ENCODE measurements at places on chromosomes 16 and 17. TPM values are rescaled to one million over a fixed set of nuclear protein-coding genes. Genes with fewer than 3 reads are reported as not detected.

DNA sequence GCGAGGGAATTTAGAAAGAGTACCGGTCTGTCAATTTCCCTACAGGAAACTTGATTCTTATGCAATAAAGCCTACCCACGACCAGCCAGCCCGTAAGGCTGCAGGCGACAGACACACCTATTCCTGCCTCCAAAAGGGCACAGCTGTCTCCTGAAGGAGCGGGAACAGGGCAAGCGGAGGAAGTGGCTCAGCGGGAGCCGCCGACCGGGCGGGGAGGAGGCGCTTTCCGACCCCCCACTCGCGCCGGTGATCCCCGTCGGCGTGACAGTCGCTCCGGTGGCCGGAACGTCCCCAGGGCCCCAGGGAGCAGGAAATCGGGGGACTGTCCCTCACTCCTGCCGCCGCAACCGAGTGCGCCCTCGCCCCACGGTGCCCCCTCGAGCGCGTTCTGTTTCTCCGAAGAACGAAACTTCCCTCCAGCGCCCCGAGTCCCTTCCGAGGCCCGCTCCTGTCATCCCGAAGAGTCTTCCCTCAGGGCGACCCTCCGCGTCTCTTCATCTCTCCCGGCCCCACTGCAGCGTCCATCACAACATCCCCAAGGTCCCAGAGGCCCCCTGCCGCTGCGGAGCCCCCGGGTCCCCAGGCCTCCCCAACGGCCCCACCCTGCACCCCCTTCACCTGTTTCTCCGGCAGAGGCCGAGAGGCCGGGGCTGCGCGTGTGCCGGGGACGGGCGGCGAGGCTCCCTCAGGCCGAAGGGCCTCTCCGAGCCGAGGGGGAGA, 421 bp downstream of the STAT3 start:
- H3K36me3 ChIP-seq = 0 out of 2 replicates have a peak, but pooled peaks cover 3% of the 10 kb centered on the region
- peak overlapping the region; percentile 72 for H3K4me3 ChIP-seq
- peak overlapping the region; percentile 60 for H3K27ac ChIP-seq
- DNase-seq = peak; percentile 61
- H3K27me3 ChIP-seq = no peaks in the 10 kb centered on the region

DNA sequence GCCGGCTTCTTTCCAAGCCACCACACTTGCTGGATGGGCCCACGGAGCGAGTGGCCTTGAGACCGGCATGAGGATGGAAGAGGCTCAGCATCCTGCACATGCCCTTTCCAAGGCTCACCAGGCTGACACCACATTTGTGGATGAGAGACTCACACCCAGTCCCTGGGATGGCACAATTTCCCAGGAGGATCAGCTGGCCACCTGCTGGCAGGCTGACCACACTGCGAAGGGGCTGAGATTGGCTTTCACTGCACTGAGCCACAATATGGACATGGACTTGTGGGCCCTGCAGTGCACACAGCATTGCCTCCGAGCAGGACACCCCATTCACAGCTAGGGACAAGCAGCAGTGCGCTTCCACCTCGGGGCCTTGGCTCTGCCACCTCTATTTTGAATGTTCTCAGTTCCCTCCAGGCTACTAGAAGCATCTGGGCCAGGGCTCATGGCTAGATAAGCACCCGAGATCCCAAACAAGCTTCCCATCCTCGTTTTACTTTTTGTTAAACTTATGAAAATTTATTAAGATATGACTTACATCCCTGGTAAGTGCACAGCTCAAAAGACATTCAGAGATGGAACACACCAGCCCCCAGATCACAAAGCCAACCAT, 25.3 kb upstream of the KSR1 start:
- H3K27ac ChIP-seq = no peak overlapping the region
- H3K4me1 ChIP-seq = no peaks in the 10 kb centered on the region
- H3K4me3 ChIP-seq = no peak overlapping the region
- H3K27me3 ChIP-seq = 0 out of 2 replicates have a peak, but pooled peaks cover 5% of the 10 kb centered on the region
- H3K36me3 ChIP-seq = no peaks in the 10 kb centered on the region

DNA sequence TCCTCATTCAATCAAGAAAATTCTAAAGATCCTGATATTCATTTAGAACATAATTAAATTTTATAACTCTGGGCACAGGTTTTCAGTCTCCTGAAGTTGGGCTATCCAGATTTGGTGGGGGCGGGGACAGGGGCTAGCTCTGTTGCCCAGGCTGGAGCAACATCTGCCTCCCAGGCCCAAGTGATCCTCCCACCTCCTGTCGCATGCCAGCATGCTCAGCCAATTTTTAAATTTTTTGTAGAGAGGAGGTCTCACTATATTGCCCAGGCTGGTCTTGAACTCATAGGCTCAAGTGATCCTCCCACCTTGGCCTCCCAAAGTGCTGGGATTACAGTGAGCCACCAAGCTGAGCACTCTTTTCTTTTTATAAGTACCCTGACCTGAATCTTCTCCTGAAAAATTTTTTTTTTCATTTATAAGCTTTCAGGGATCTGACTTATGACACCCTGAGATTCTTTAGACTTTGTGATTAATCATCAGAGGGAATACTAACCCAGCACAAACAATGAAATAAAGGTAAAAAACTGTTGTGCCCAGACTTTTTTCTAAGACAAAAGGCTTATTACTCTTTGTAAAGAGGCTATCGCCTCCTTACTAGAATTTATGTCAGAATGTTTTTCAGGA, 62.6 kb downstream of the TUBD1 start:
- peaks cover 13% of the 10 kb centered on the region for H3K4me1 ChIP-seq
- H3K36me3 ChIP-seq = no peaks in the 10 kb centered on the region
- peak overlapping the region; percentile 34 for H3K27ac ChIP-seq

GRCh38 chr17:14297161-14297851, 3.6 kb upstream of the HS3ST3B1 start:
- DNase-seq = peak; percentile 80
- H3K4me3 ChIP-seq = peak overlapping the region; percentile 35
- no peaks in the 10 kb centered on the region for H3K27me3 ChIP-seq
- H3K36me3 ChIP-seq = no peaks in the 10 kb centered on the region
- peak overlapping the region; percentile 18 for H3K27ac ChIP-seq

DNA sequence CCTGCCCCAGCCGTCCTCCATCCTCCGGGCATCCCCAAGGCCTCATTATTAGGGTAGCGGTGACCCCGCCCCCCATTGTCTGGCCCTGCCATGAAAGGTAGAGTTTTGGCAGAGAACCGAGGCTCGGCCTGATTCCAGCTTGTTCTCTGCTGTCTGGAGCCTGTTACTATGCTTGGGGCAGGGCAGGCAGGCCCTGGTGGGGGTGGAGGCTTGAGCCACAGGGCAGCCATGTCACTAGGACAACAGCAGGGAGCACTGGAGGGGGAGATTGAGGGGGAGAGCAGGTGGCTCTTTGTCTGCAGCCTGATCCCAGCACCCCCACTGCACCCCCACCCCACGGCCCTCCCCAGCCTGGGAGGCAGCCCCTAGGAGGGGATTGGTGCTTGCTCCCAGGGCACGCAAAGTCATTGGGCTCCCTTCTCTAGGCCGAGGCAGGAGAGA, 15.4 kb downstream of the RHBDL3 start:
- H3K4me3 ChIP-seq = no peak overlapping the region
- no peaks in the 10 kb centered on the region for H3K36me3 ChIP-seq
- H3K27me3 ChIP-seq = peaks cover 4% of the 10 kb centered on the region
- no peak overlapping the region for H3K27ac ChIP-seq
- peak; percentile 22 for DNase-seq

- H3K27me3 ChIP-seq = peaks cover 40% of the 10 kb centered on the region
- no peaks in the 10 kb centered on the region for H3K36me3 ChIP-seq
- H3K27ac ChIP-seq = no peak overlapping the region
Measured at GRCh38 chr17:81522491-81523401, 5.4 kb upstream of the FSCN2 start.

- H3K4me3 ChIP-seq = peak overlapping the region; percentile 79
- peaks cover 17% of the 10 kb centered on the region for H3K36me3 ChIP-seq
- H3K4me1 ChIP-seq = no peaks in the 10 kb centered on the region
- DNase-seq = no peak
- H3K27me3 ChIP-seq = no peaks in the 10 kb centered on the region
Measured at GRCh38 chr17:49708515-49709183, 885 bp upstream of the SLC35B1 start.

DNA sequence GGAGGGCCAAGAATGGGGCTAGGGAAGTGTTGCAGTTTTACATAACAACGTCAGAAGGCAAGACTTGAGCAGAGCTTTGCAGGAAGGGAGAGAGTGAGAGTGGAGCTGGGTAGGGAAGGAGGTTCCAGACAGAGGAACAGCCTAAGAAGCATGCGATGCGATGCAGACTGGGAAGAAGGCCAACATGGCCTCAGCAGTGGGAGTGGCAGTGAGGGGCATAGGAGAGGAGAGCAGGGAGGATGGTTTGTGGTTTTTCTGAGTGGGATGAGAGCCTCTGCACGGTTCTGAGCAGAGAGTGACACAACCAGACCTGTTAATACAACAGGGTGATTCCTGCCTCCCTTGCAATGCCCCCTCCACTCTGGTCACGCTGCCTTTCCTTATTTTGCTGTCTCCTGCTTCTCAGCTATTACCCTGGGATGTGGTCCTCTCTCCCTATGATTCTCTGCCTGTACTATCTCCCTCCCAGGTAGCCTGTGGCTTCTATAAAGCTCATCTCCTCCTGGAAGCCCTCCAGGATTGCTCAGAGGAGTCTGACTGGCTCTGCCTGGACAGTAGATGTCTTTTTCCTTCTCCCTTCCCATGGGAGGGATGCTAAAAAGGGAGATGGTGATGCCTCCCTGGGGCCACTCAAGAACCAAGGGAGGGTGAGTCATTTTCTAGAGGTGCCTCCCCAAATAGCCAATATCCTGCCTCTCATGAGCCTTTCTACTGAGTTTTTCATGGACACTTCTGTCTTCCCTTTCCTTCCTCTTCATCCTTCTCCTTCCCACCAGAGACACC, 38.7 kb upstream of the NGFR start:
- H3K27me3 ChIP-seq = no peaks in the 10 kb centered on the region
- peaks cover 44% of the 10 kb centered on the region for H3K4me1 ChIP-seq
- no peaks in the 10 kb centered on the region for H3K36me3 ChIP-seq
- no peak overlapping the region for H3K4me3 ChIP-seq

The TNFRSF17 gene
- not detected for total RNA-seq

The IRX6 gene
- total RNA-seq = 18.6 TPM

The TNFRSF13B gene
- not detected for total RNA-seq

The PLEKHG4 gene
- not detected for total RNA-seq

The HIGD1B gene
- not detected for total RNA-seq

The CACNG1 gene
- not detected for total RNA-seq

The ABCA10 gene
- total RNA-seq = not detected

The PLSCR3 gene
- 5.9 TPM for total RNA-seq

The CDH3 gene
- 13.3 TPM for total RNA-seq

The MOSMO gene
- 12.1 TPM for total RNA-seq

The HOXB3 gene
- 8.8 TPM for total RNA-seq

Measured in SJCRH30 (cell line).